ENCODE measurements at places on chromosomes 3 and 15.

DNA sequence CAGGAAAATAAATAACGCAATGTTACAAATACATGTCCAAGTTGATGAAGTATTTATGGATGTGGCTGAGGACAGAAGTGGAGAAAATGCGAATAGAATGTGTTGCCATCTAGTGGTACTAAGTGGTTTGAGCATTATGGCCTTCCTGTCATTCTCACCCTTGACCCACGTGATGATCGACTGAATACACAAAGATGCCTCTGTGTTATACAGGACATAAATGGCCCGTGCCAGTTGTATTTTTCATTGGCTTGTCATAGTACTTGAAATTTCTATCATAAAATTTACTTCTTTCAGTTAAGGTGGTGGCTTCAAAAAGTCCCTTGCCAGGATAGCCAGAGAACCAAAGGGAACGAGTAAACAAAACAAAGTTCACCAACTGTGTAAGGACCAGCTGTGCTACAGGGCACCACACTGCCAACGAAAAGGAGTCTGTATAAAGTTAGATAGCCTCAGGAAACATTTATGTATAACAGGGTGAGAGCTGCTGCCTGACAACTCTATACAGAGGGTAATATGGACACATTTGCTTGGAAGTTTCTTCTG lies 103.7 kb downstream of the MYH15 start:
- DNase-seq, result no peak

- peak; percentile 1 for DNase-seq
These were observed 150.5 kb downstream of the CFAP20DC start for GRCh38 chr3:58899159-58899952.

GRCh38 chr3:95738045-95738444 lies 1076.3 kb upstream of the EPHA6 start:
- DNase-seq, result no peak

GRCh38 chr3:70111411-70111810 lies 111.9 kb downstream of the SAMMSON start:
- DNase-seq, result no peak

DNA sequence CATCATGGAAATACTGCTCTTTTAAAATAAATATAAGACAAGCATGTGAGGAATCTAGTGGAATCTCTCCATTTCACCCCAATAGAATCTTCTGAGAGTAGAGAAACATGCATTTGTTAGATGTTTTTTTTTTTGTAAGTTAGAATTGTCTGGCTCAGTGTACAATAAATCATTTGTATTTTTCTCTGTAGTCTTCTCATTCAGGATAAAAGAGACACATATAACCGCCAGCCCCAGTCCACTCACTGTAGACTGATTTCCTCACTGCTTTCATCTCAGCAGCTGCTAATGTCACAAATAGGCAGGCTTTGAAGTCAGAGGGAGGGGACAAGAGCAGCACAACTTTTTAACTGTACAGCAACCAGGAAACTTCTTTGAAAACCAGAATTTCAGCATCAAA lies 140.2 kb upstream of the RBMS3 start:
- DNase-seq, result no peak

GRCh38 chr3:123712077-123712860 lies 127.4 kb upstream of the HACD2 start:
- no peak for DNase-seq

DNA sequence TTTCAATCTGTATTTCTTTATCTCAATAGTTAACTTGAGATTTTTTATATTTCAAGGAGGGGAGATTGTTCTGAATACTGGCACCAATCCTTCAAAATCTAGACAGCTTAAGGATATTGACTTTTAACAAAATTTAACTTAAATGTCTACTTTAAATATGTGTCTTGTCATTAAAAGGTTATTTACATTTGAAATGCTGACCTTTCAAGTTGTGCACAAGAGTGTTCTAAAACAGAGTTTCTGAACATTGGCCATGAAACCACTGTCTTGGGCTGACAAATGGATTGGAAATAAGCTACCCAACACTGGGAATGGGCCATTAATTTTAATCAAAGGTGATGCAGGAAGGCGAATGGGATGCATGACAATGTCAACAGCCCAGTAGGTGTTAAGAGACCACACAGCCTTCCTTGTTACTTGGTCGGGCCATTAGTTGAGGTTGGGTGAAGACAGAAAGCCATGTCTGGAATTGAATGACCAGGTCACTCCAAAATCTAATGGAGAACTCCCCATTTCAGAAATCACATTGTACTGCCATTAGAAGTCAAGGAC lies 128.5 kb downstream of the CDIN1 start:
- no peak for DNase-seq

- no peak for DNase-seq
These were observed 101.1 kb downstream of the RYR3 start for GRCh38 chr15:33411596-33412540.

- no peak for DNase-seq
These were observed 50.2 kb upstream of the GMNC start for GRCh38 chr3:190912736-190913135.

GRCh38 chr3:121232309-121233225 lies 313.2 kb downstream of the POLQ start:
- no peak for DNase-seq

DNA sequence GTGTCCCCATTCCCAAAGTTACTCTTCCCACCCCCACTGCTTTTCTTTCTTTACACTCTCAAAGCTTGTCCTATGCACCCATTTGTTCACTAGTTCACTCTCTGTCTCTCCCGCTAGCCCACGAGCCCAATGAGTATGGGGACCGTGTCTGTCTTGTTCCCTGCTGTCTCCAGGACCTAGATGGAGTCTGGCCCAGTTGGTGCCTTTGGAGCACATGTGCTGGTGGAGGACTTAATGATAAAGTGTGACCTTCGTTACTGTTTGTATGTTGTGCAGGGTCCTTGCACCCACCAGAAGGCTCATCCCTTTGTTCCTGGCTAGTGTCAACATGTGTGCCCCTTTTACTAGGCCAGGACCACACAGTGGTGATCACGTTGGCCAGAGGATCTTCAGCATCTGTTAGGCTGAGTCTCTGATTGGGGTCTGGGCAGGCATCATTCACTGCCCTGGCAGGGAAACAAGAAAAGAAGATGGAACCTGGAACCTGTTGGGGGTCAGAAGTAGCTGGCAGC lies 7.4 kb downstream of the CISH start:
- no peak for DNase-seq

DNA sequence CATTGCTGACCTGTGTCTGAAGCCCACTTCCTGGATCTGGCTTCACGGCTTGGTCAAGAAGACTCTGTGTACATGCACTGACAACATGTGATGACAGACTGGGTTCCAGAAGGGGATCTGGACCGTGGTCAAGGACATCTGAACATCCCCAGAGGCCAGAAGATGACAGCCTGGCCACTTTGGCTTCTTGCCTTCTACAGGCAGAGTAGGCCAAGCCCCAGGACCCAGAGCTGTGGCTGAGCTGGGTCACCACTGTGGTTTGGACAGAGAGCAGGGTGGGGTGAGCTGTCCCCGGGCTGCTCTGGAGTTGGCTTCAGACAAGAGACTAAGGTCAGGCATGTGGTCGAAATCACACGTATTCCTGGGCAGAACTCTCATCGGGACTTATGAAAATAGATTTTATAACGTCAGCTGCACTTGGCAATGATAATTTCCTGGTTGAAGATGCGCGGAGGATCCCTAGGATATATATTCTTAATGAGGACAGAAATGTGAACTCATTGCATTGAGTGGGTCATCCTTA lies 114.1 kb upstream of the FRMD4B start:
- no peak for DNase-seq

GRCh38 chr3:54970895-54971294 lies 43.0 kb upstream of the LRTM1 start:
- DNase-seq, result no peak

- no peak for DNase-seq
These were observed 615 bp downstream of the HES1 start for GRCh38 chr3:194136519-194137007.

DNA sequence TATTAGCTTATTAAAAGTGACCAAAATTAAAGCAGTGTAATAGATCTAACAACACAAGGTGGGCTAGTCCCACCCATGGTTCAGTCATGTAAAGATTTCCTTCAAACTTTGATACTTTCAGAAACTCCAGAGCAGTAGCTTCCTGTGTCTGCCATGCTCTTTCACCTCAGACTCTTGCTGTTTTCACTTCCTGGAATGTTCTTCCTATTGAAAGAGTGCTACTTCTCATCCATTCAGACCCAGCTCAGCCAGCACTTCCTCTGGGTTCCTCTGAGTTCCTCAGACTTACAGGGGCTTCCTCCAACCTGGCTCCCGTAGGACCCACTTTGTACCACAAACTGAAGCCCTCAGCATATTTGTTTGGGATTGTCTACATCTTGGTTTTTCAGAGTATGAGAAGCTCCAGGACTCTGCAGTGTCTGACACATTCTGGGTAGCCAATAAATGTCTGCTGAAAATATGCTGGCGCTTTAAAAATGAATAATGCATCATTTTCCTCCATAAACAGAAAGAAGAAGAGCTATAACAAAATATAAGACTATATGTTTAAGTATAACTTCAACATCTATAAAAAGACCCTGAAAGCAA lies 18.0 kb downstream of the NCEH1 start:
- DNase-seq, result no peak

- no peak for DNase-seq
These were observed 4.4 kb downstream of the UACA start for GRCh38 chr15:70758790-70759462.

GRCh38 chr3:195226445-195226844 lies 44.5 kb downstream of the XXYLT1 start:
- DNase-seq, result no peak

All from stimulated activated CD4-positive, alpha-beta T cell treated with anti-CD3 and anti-CD28 coated beads, Interleukin-2, amount 100 ng/mL, for 4 hours (primary cell).